Ureter (tissue), 1 donor: ENCODE measurements at places on chromosomes 6 and 20. TPM values are rescaled to one million over a fixed set of nuclear protein-coding genes. Genes with fewer than 3 reads are reported as not detected.

Gene HLA-DRA
- 297 TPM for total RNA-seq

Gene COL9A3
- total RNA-seq = 5.1 TPM

Gene JPH2
- total RNA-seq = 35.2 TPM

GRCh38 chr6:138278326-138278725 lies 60.0 kb upstream of the PBOV1 start:
- no peak for DNase-seq

GRCh38 chr6:120320481-120321162 lies 971.1 kb upstream of the MAN1A1 start:
- no peak for DNase-seq

DNA sequence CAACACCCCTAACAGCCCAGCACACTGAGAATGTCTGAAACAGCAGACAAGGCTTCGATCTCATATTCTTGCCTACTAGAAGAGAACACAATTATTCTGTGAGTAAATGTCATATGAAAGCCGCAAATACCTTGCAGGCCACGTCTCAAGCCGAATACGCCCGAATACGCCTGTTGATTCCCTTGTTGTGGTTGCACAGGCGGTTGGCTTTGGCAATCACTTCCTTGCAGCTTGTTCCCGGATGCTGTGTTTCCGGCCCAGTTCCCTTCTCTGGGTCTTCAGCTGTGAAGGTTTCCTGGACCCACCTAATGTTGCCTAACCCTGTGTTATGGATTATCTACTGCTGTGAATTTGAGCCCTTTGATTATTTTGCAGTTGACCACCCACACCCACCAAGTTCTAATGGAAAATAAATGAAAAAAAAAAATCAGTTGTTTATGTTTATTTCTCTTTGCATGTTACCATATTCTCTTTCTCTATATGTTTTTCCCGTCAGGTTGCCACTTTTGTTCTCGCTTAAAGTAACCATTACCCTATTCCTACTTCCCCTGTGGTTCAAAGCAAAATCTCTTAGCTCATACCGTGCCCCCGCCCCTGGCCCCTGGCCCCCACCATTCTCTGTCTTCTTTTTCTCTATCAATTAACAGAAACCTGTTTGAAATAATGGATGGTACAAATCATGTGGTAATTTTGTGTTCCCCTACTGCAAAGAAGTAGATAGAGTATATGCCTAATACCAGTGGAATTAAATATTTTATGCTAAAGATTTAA lies 172.4 kb downstream of the ADGB start:
- DNase-seq = no peak

DNA sequence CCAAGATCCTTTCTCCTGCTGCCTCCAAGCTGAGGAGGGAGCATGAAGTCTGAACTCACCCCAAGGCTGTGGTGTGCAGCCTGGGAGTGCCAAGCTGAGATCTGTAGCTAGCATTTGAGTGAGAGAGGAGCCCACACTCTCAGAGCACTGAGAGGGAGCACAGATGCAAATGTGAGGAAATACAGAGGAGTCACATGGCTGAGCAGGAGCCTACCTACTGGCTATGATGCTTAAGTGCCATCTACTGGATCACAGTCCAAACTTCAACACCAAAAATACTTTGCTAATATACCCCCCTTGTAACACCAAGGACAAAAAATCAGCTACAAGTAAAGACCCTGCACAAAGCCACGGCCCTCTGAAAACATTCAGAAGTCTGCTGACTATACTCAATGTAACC lies 94.4 kb upstream of the IMPG1 start:
- no peak for DNase-seq

DNA sequence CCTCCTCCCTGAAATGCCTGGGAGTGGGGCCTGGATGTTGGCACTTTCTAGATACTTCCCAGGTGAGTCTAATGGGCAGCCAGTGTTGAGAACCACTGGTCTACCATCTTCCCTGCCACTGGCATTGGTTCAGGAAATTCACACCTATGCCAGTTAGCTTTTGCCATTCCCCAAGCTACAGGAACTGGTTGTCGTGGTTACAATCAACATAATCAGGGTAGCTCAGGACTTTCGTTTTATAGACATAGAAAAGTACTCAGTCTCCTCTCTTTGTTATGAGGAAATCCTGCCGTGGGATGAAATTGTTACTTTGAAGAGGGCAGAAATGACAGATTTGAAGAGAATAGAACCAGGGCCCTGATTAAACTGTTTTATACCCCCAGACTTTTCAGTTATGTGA lies 127.9 kb upstream of the FOXO3 start:
- DNase-seq = no peak

DNA sequence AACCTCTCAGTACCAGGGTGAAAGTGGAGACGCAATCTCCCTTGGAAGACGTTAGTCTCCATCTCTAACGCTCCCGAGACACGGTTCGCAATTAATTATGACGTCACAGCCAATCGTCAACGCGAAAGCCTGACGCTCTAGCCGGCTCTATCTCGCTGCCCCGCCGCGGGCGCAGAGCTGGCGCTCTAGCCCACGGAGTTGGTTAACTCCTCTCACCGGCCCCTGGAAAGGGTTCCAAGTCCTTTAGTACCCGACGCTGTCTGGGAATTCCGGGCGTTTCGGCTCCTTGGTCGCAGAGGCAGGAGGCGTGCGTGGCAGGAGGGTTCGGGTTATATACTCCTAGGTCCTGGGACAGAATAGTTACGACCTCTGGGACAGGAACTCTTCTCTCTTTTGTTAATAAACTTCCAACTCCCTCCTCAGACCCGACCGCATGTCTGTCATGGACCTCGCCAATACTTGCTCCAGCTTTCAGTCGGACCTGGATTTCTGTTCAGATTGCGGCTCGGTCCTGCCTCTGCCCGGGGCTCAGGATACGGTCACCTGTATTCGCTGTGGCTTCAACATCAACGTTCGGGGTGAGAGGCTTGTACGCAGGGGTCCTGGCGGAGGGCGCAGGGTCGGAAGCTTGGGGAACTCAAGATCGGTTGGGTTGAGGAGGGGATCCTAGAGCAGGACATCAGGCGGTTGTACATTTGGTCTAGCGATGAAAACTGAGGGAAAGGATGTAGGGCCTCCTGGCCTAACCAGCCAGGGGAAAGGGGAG lies at the start of gene POLR1H:
TSS of gene POLR1H (plus strand) at position 174 of the 766 bp plus-strand sequence. CDS start at position 434, 260 bp downstream.
- peak; percentile 95 for DNase-seq

DNA sequence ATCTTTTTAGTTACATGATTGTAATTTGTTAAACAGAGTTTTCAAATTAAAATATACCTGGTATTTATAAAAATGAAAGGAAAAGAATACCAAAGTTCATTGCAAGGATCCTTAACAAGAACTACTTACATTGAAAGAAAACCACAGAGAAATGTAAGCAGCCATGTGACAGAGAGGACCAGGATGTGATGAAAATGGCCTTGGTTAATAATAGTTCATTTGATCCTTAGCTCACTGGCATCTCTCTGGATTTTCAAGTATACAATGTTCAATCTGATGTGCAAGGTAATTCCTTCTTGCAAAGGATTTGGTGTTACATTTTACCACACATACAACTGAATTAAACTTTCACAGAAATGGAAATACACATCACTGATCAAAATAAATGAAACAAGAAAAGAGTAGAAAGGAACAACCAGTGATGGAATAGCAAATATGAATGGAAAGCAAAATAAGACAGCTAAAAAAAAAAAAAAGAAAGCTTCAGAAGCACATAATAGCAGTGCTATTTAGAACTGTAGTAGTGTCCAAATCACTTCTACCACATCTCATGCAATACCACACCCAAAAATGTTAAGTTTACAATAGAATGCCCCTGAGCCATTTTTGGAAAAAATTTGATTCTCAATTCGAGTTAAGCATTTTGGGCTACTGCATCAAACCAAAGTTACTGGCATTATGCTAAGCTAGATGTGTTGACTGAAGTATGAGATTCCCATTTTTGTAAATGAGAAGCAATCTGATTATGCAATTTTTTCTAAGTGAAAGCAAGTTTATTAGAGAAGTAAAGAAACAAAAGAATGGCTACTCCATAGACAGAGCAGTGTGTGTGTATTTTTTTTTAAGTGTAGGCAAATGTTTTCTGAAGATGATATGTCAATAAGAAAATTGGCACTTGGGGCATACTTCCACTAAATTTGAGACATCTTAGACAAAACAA lies 22.6 kb upstream of the HLA-A start:
- DNase-seq = no peak

DNA sequence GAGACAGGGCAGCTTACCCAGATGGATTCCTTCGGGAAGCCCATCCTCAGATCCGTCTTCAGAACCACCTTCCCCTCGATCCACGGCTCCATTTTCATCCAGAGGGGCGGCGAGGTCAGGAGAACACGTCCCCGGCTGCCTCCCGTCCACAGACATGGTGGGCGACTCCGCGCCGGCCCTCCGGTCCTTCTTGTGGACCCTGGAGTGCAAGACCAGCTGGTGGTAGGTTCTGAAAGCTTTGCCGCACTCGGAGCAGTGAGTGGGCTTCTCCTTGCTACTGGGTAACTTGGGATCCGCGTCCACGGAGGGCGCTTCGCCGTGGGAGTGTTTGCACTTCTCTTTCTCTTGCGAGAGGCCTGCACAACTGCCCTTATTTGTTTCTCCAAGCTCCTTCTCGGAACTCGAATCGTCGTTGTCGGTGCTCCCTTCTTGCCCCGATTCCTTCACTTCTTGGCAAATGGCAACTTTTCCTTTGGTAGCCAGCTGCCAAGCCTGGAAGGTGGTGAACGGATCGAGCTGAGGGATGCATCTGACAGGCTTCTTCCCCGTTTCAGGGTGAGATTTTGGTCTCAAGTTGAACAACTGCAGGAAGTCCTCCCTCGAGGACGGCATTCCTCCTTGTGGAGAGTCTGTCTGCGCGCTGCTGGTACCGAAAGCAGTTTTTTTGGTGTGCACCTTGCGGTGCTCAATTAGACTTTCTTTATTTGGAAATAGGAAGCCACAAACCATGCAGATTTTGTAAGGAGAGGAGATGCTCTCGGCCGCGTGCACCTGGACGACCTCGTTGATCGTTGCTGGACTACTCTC lies 12.0 kb downstream of the ZNF217 start:
- DNase-seq = no peak

DNA sequence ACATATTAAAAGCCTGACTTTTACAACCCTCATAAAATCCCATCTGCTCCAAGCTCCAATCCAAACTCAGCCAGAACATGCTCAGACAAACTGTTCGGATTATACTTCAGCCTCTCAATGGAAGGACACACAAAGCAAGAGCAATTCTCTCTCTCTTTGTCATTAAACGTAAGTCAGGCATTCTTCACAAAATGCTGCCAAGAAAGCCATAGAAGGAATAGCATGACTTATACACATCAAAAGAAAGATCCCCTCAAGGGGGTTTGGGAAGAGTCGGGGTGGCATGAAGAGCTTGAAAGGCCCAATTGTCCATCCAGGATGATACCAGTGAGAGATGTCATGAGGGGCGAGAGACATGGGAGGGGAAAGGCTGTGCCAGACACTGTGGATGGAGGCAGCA lies 268.9 kb downstream of the PREX1 start:
- no peak for DNase-seq

DNA sequence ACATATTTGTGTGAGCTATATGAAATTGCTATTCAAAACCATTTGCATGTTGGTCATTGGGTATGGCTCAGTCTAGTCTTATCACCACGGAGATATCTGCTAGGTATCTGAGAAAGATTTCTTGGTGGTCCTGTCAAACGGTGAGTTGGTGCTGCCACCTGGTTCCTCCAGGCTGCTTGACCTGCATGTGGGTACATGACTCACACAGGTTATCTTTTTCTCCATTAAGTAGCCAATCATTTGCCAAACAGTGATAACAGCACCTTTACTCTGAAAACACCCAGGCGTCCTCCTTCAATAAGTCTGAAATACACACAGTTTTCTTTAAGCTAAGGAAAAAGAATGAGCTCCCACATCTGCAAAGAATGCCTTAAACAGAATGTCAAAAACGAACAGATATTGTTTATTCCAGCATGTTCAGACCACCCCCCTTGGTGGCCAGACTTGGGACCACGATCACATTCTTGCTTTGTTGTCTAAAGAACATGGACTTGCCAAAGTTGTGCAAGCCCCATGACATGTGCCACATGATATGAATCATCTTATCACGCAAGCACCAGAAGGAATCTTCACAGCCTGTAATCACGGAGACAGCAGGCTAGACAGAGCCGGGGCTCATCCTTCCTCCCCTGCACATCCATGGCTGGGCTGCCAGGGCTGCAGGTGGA lies 200.7 kb upstream of the THBS2 start:
- DNase-seq = no peak

- no peak for DNase-seq
These were observed 109.1 kb downstream of the LY86 start for GRCh38 chr6:6697620-6698019.

- no peak for DNase-seq
These were observed 236.6 kb upstream of the CHD6 start for GRCh38 chr20:41854765-41855164.

DNA sequence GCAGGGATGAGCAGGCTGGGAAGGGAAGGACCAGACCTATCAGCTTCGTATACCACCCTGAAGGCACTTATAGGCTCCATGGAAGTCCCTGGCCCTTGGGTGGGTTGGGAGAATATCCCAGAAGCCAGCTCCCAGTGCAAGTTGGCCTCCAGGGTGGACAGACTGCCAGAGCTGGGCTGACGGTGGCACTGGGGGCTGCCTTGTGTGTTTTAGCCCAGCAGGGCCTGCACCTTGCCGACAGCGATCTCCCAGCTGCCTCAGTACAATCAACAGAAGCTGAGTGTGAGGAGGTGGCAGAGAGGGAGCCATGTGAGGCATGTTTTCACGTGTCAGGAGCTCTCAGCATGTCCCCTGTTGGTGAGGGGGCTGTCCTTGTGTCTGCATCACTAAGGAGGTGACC lies 159.5 kb downstream of the VEGFA start:
- DNase-seq = no peak

DNA sequence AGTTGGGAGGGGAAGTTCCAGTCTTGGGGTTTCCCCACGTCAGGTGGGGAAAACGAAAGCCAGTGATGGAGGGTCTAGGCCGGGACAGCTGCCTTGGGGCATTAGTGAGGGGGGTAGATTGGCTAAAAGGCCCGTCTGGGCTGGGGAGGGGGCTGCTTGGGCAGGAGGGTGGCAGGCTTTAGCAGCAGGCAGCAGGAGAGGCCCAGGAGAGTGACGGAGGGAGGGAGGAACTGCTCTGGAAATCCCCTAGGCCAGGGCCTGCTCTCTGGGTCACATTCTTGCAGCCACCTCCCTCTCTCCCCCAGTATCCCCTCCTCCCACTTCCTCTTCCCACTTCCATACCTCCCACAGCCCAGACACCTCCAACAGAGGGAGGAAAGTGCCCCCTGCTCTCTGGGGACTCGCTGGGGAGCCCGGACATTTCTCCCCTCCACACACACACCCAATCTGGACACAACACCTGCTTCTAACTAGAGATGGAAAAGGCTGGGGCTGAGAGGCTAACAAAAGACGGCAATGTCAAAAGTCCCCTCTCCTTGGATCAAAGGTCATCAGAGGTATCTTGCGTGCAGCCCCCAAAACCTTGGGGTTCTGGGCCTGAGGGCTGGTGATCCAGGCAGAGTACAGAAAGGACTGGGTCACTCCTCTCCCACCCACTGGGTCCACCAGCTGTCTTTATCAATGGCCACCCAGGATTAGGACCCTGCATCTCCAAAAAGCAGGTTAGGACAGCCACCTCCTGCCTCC lies 1.8 kb downstream of the NFKBIE start:
- no peak for DNase-seq
